Aorta (tissue), 5 donors: ENCODE measurements at places on chromosomes 3 and 15. TPM values are rescaled to one million over a fixed set of nuclear protein-coding genes. Genes with fewer than 3 reads are reported as not detected.

The RAD54L2 gene
- total RNA-seq, result 28.9 TPM

The RYR3 gene
- 15.6 TPM for total RNA-seq

The LRTM1 gene
- not detected for total RNA-seq

The IL5RA gene
- total RNA-seq, result 0.18 TPM

The LRRC15 gene
- total RNA-seq, result 0.06 TPM

The TMEM158 gene
- 3.2 TPM for total RNA-seq

The C3orf80 gene
- 1.1 TPM for total RNA-seq

The EPHB3 gene
- 9.0 TPM for total RNA-seq

The SMARCC1 gene
- total RNA-seq, result 65.3 TPM

The DNAH12 gene
- total RNA-seq, result 0.10 TPM
